ENCODE measurements at places on chromosomes 6 and 20.

DNA sequence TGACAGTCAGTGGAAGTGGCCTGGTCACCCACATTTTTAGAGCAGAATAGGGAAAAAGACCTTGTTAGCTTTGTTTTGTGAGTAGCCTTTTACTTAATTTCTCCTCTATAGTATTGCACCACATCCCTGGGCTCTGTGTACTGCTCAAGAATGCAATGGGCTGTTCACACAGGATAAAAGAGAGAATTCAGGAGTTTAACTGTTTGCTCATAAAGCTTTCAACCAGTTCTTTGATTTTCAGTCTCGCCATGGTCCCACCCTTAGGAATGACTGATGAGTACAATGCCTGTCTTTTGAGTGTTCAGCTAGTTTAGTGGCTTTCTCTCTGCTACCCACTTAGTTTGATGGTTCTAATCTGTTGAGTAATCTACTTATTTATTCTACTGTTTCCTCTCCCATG lies 129.7 kb downstream of the PLG start:
- DNase-seq: no peak

DNA sequence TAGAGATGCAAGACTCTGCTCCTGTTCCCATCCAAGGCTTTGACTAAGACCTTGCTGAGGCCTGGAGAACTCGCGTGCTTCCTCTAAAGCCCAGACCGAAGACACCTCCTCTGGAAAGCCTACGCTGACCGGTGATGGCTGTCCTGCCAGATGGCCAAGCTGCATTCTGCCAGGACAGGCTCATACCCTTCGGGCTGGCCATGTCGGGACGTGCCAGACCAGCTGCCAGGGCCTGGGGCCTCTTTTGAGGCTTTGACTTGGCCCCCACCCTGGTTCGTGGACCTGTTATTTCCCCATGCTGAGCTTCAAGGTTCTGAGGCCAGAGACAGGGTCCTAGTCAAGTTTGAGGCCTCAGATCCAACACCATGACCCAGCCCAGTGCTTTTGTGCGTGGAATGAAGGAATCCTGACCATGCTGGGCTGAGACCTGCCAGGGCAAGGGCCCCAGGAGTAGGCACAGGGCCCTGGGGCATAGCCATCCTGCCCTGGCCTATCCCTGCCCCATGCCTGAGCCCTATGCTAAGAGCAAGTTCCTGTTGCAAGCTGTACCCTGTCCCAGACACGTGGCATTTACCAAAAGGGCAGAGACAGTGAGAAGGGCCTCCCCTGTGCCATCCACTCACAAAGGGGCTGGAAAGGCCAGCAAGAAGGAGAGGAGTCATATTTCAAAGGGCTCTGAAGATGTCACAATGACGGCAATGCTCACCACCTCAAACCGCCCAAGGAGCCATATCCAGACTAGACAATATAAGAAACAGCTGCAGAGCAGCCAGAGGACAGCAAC lies 42.8 kb downstream of the MRPL14 start:
- no peak for DNase-seq

- DNase-seq: no peak
Observed at GRCh38 chr6:65637289-65638046, 69.6 kb downstream of the EYS start.

- DNase-seq: no peak
Observed at GRCh38 chr6:73803562-73804241, 107.7 kb downstream of the CD109 start.

DNA sequence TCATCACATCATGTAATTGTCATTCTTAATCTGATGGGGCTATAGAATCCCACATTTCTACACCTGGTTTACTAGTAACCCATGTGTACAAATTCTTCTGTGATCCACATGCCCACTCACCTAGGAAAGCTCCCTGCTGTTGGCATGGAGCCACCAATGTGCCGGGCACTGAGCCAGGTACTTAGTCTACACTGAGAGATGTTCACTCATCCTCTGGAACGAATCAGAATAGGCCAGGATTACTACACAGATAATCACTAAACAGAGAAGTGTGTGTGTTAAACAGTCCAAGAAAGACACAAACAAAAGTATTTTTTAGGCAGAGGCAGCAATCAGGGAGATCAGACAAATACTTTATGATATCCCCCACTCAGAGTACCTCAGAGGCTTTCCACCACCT lies 193.2 kb upstream of the VGLL2 start:
- DNase-seq: no peak

- DNase-seq: no peak
Observed at GRCh38 chr6:124659427-124659826, 302.8 kb upstream of the RNF217 start.

GRCh38 chr6:116265041-116265829 lies 11.4 kb upstream of the TSPYL4 start:
- DNase-seq: no peak
